ENCODE measurements at places on chromosomes 5 and 9.

GRCh38 chr5:90803876-90804275 lies 245.3 kb downstream of the ADGRV1 start:
- no peak for DNase-seq

DNA sequence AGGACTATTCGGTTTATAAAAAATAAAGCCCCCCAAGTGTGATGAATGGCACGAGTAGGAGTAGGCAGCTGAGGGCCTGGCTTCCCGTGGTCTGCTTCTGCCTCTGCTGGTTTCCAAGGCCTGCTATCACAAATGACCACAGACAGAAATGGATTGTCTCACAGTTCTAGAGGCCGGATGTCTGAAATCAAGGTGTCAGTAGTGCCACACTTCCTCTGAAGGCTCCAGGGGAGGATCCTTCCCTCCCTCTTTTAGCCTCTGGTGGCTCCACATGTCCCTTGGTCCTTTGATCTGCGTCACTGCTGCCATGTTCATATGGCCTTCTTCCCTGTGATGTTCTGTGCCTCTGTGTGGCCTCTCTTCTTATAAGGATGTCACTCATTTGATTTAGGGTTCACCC lies 15.1 kb downstream of the PRKACG start:
- no peak for DNase-seq

DNA sequence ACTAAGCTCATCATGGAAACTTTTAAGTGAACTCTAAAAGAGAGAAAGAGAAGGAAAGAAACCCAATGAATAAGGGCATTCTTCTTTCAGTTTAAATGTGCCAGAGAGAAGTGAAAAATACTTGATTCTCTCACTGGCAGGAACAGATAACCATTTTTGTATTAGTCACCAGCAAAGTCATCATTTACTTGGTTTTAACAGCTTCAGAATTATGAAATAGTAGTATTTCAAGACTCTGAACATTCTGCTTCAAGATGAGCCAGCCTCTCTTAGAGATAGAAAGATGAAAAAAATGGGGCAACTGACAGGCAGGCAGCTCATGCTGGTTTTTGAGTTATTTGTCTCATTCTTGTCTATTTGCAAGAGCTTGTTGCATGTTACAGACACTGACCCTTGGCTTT lies 103.5 kb downstream of the GCNT1 start:
- no peak for DNase-seq

- DNase-seq: no peak
Observed at GRCh38 chr9:136282272-136282861, 21.5 kb downstream of the CCDC187 start.

DNA sequence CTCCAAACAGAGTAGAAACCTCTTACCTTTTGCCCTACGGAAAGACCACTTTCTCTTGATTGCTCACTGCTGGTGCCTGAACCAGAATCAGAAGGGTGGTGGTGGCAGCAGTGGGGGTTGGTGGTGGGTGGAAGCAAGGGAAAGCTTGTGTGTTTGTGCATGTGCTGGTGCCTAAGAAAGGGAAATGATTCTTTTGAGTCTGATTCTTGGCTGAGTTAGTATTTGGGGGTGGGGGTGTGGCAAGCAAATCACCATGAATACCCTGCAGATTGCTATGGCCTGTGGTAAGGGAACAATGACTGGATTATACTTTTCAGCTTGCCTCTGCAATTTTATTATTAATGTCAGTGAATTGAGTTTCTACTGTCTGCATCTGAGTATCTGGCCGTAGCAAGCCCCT lies 106.6 kb downstream of the ARHGAP26 start:
- no peak for DNase-seq

DNA sequence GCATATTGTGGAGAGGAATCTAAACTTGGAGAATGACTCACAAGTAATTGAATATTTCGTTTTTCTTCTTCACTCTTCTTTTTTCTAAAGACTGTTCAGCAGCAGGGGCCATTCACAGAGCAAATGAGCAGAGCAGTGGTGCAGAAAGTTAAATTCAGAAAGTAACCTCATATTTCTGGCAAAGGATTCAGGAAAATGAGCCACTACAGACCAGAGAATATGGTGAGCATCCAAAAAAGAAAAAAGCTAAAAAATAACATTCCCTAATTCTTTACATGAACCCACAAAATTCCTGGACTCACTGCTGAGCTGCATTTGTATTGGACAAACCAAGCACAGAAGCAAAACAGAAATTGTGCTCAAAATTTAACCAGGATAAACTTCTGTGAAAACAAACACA lies 1486.8 kb upstream of the C9orf72 start:
- DNase-seq: no peak
